ENCODE measurements at places on chromosomes 7 and 10. TPM values are rescaled to one million over a fixed set of nuclear protein-coding genes. Genes with fewer than 3 reads are reported as not detected.

THSD7A gene
- total RNA-seq: not detected

SPDYE1 gene
- total RNA-seq: not detected

NEUROG3 gene
- 0.23 TPM for total RNA-seq

ENO4 gene
- not detected for total RNA-seq

Measured in activated CD4-positive, alpha-beta memory T cell treated with anti-CD3 and anti-CD28 coated beads, Interleukin-2, amount 10 ng/mL, durations not matched to agents 7 days and 5 days (primary cell).